Activated CD4-positive, alpha-beta T cell treated with anti-CD3 and anti-CD28 coated beads for 24 hours (primary cell): ENCODE measurements at places on chromosomes 3 and 15.

DNA sequence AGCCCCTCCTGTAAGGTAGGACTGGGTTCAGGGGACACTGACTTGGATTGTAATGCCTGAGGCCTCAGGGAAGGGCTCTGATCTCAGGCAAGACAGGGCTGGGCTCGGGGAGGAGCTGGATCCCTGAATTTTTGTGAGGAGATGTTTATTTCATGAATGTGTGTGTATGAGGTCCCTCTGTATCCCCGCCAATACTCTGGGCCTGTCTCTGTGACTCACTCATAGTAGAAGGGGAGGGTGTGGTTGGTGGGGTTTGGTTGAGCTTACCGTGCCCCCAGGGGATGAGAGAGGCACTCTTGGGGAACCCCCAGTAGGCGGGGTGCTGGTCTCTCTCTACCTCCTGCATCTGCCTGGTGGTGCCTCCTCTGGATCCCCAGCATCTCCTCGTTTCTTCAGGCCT is 28.1 kb downstream of the RPSA start:
- DNase-seq = no peak

- no peak for DNase-seq
Measured at GRCh38 chr15:65447145-65447544, 24.4 kb upstream of the IGDCC4 start.

DNA sequence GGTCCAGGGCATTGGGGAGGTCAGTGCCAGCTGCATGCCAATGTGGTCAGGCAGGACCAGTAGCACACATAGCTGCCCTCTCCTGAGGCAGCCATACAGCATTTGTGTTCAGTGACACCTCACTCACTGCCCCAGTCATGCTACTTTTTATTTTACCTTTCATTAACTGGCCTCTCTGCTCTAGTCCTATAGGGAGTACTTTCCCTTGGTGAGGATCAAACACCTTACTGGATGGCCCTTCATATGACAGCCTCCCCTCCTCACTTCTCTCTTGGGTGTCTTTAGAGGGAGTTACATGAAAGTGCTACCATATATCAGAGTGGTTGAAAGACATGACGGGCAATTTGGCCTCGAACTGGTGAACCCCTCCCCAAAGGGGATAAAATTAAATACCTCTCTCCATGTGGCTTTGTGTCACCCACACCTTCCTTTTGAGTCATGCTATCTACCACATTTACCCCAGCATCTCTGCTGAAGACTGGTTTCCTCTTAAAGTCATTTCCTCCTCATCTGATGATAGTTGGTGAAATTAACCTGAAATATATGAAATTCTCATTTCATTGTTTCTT is 17.6 kb downstream of the RLBP1 start:
- DNase-seq = no peak

DNA sequence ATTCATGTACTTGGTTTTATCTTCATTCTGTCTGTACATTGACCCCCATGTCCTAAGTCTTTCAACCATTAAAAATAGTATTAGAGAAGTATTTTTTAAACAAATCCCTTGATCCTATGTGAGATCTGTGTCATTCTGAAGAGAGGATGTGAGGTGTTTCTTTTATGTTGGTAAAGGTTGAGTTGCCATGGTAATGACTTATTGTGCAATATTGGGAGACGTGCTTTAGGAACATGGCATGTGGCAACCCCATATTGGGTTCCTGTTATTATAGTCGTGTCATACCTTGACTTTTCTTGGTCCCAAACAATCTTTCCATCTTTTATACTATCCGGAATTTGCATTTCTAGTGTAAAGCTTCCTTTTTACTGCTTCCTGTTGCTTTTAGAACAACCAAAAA is 203.1 kb downstream of the KCNAB1 start:
- DNase-seq = no peak

DNA sequence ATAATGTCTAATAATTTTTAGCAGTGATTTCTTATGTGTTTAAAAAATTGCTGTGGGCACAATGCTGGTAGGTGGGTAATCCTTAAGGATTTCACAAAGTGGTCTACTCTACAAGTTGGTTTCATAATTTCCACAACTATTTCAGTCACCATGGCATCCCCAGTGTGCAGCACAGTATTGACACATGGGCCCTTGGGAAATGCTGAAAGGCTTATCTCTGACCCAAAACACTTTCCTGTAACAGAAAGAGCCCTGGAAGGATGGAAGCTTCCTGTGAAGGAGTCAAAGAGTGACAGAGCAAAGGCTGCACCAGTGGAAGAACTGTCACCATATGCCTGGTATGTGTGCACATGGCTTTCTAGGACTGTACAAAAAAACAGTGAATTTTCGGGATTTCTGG is 153.7 kb downstream of the ANO10 start:
- DNase-seq = no peak

DNA sequence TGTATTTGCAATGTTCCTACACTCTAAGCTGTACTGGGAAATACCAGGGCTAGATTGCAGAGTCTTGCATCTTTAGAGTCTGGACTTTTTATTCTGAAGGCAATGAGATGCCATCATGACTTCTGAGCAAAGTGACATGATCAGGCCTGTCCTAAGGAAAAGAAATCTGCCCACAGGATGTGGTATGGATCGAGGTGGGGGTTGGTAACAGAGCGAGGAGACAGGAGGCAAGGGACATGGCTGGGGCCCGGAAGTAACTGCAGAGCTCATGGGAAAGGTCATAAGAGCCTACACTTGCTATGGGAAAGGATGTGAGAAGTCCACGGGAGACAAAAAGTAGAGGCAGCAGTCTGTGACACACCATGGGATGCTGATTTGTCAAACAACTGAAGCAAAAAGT is 121.5 kb downstream of the OXNAD1 start:
- DNase-seq = no peak

GRCh38 chr15:28989239-28989830 is 103.6 kb downstream of the APBA2 start:
- DNase-seq = no peak

GRCh38 chr3:126961791-126962461 is 21.0 kb upstream of the PLXNA1 start:
- no peak for DNase-seq

GRCh38 chr15:94277485-94277884 is 46.1 kb downstream of the MCTP2 start:
- no peak for DNase-seq

- no peak for DNase-seq
Measured at GRCh38 chr15:95922431-95922830, 408.1 kb upstream of the NR2F2 start.

DNA sequence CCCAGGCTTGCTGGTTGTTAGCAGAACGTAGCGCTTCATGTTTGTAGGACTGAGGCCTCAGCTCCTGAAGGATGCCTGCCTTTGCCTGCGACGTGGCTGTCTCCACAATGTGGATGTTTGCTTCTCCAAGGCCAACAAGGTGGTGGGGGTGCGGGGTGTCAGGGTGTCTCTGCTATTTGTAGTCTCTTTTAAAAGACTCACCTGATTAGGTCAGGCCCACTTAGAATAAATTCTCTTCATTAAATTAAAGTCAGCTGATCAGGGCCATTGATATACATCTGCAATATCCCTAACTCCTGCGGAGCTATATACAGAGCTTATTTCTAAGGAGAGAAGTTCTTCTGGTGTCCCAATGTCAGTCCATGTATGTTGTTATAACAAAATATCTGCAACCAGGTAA is 44.8 kb downstream of the PTPRG start:
- no peak for DNase-seq

DNA sequence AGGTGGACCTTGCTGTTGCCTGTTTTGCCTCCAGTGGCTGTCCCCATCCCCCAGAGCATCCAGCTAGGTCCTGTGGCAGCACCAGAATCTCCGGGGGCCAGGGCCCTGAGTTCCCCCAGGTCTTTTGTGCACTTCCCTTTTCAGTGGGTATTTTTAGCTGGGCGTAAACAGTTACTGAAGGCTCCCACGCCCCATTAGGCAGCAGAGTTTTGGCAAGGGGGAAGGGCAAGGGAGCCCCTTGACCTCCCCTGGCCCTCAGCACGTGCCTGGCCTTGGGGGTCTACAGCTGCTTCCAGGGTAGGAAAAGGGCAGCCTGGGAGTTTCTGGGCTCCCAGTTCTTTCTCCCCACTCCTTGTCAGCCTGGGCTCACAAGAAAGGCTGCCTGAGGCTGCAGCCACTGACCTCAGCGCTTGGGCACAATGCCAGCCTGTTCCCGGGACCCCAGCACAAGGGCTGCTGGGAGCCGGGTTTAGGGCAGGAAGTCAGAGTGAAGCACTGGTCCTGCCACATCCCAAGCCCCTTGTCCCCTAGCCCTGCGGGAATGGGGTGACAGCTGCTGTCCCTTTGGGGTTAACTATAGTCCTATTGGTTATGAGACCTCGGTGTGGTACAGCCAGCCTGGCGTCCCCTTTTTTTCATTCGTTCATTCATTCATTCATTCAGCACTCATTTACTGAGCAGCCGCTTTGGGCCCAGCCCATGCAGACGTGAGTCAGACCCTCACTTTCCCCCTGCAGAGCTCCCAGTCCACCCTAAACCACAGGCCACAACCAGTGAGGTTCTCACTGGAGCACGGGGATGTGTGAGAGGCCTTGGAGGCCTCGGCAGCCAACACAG is 8.4 kb downstream of the CSK start:
- no peak for DNase-seq

- DNase-seq = no peak
Measured at GRCh38 chr15:69275074-69275670, 23.5 kb upstream of the PAQR5 start.

DNA sequence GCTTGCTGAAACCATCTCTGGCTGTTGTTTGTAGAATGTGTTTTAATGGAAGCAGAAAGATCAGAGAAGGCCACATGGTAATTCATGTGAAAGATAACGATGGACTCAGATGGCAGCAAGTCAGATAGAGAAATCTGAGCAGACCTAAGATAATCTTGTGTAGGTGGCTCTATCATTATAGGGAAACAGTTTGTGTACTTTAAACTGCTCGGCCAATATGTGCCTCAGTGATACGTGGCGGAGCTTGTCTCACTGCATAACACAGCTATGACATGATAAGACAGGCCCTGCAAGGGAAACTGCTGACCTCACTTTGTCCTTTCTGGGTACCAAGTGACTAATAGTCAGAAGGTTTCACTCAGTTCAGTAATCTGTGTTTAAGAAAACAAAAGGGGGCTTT is 51.0 kb downstream of the MME start:
- no peak for DNase-seq

- DNase-seq = no peak
Measured at GRCh38 chr3:77869423-77869822, 829.5 kb downstream of the ROBO2 start.

- no peak for DNase-seq
Measured at GRCh38 chr3:171213907-171214306, 187.4 kb upstream of the SLC2A2 start.

- no peak for DNase-seq
Measured at GRCh38 chr15:86163816-86164215, 84.1 kb downstream of the AGBL1 start.

DNA sequence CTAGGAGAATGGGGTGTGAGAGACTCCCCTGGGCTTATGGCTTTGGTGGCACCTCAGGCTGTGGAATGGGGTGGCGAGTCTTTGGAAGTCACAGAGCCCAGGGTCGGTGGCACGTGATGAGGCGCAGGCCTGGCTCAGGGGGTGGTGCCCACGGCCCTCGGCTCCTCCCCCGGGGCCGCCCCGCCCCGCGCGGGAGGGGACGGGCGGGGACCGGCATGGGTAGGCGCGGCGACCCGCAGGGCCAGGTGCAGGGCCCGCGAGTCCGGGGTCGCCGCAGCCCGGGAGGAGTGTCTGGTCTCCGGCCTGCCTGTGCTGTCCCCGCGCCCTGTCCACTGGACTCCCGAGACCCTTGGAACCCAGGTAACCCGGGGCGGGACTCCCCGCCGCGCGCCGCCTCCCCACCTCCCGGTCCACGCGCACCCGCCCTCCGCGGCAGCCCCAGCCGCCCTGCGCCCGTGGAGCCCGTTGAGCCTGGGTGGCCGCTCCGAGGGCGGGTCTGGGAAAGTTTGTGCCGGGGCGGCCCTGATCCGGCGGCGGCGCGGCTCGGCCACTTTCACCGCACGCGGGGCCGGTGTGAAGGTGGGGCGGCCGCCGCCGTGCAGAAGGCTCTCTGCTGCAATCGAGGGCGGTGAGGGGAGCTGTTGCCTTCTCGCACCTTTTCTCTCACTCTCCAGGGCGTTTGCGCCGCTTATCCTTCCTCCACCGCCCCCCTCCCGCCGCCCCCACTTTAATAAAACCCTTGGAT is at the start of gene PAQR5:
PAQR5 (plus strand) TSS at position 216 of the 745 bp plus-strand sequence. CDS start 61,169 bp downstream, outside the sequence.
- DNase-seq = no peak

GRCh38 chr3:178107804-178108203 is 428.4 kb upstream of the KCNMB2 start:
- no peak for DNase-seq

GRCh38 chr3:127412578-127413317 is 124.9 kb upstream of the PRR20G start:
- no peak for DNase-seq

DNA sequence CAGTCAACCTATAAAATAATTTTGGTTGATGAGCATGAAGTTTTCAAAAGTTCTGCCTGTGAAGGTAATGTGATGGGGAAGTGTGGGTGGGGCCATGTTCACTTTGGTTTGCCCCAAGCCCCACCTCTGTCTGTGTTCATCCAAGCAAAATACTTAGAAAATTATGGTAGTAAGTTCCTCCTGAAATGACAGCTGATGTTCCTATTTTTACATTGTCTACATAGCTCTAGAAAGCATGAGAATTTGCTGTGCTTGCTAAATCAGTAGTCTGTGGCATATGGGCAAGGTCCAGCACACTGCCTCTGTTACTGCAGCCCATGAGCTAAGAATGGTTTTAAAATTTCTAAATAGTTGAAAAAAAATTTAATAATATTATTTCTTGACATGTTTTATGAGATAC is 21.9 kb upstream of the CP start:
- no peak for DNase-seq

DNA sequence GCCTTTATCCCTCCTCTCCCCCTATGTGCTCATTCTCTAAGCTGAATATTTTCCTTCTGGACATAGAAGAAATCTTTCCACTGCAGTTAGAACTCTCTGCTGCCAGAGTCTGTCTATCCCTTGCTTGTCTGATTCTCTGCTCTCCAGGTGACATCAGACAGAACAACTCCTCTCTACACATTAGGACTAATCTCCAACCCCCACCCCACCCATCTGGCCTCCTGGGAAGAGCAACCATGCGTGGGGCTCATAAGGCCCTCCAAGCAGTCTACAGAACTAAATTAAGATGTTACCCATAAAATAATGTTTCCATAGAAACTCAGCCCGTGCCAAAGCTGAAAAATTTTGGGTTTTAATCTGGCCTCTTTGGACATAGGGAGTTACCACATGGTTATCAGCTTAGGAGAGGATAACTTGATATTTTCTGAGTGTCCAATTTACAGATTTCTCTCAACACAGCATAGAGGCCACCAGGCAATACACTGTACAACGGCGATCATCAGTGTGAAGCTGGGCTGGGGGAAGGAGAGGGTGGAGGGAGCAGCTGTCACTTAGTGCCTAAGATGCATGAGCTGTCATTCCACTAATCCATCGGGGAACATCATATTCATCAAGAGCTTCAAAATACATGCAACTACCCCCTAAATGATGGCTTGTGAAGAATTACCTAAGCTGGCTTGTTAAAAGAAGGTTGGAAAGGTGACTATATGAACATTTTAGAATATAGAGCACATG is 199.4 kb downstream of the CLSTN2 start:
- no peak for DNase-seq

- DNase-seq = no peak
Measured at GRCh38 chr3:147937891-147938290, 528.7 kb downstream of the ZIC1 start.

GRCh38 chr3:24475925-24476324 is 18.7 kb downstream of the THRB start:
- DNase-seq = no peak
